ENCODE measurements at places on chromosomes 4 and X. TPM values are rescaled to one million over a fixed set of nuclear protein-coding genes. Genes with fewer than 3 reads are reported as not detected.
A peak's percentile ranks its signal among the peaks of the same experiment; 100 is the strongest.

DNA sequence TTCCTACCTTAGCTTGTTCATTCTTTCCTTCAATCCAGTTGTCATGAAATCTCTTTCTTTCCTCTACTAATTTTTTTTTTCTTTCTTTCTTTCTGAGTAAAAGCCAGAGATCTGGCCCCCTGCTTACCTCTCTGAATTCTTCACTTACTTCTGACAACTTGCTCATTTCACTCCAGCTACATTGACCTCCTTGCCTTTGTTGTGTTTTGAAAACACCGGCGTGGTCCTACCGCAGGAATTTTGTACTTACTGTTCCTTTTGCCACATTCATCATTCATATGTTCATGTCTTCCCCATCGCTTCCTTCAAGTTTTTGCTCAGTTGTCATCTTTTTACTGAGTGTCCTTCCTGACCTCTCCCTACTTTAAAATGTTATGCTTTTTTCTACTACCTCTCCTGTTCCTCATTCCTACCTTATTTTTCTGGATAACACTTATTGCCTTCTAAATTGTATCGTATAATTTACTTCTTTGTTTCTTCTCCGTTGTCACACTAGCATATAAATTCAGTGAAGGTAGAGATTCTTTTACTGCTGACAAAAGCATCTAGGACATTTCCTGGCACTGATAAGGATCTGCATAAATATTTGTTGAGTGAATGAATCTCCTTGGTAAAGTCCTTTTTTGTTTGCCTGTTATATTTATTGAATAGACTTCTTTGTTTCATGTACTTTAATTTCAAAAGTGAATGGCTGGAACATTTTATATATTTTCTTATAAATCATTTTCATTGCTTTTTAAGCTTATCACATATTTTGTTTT, 74.4 kb downstream of the NFKB1 start:
- peaks cover 32% of the 10 kb centered on the region for H3K36me3 ChIP-seq
- peaks cover 17% of the 10 kb centered on the region for H3K4me1 ChIP-seq
- no peak overlapping the region for H3K27ac ChIP-seq
- no peak overlapping the region for H3K4me3 ChIP-seq
- no peaks in the 10 kb centered on the region for H3K27me3 ChIP-seq
- DNase-seq, result no peak

The OTUD6A gene
- total RNA-seq, result not detected

GRCh38 chr4:4727536-4727935, 131.9 kb upstream of the MSX1 start:
- H3K4me1 ChIP-seq, result no peaks in the 10 kb centered on the region
- no peak overlapping the region for H3K4me3 ChIP-seq
- H3K27me3 ChIP-seq, result no peaks in the 10 kb centered on the region
- no peak for DNase-seq
- no peak overlapping the region for H3K27ac ChIP-seq

DNA sequence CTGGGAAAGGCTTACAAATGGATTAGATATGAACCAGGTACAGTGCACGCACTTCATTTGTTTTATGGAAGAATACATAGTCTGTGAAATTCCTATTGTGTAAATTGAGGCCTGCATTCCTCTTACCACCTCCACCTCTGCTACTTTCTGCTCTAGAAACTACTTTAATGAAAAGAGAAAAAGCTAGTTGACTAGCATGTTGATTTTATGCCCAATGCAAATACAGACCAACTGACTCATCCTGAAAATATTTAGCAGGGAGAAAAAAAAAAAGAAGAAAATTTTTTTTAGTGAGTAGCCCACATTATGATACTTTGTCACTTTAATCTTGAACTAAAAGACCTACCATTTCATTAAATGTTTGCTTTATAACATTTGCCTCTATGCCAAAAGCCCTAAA, 41.2 kb downstream of the DCLK2 start:
- H3K4me3 ChIP-seq, result no peak overlapping the region
- no peaks in the 10 kb centered on the region for H3K4me1 ChIP-seq
- peak; percentile 24 for DNase-seq

GRCh38 chr4:81786766-81787165, 315.1 kb upstream of the RASGEF1B start:
- no peaks in the 10 kb centered on the region for H3K27me3 ChIP-seq
- no peak for DNase-seq
- no peak overlapping the region for H3K4me3 ChIP-seq
- H3K27ac ChIP-seq, result no peak overlapping the region
- H3K4me1 ChIP-seq, result peaks cover 7% of the 10 kb centered on the region

DNA sequence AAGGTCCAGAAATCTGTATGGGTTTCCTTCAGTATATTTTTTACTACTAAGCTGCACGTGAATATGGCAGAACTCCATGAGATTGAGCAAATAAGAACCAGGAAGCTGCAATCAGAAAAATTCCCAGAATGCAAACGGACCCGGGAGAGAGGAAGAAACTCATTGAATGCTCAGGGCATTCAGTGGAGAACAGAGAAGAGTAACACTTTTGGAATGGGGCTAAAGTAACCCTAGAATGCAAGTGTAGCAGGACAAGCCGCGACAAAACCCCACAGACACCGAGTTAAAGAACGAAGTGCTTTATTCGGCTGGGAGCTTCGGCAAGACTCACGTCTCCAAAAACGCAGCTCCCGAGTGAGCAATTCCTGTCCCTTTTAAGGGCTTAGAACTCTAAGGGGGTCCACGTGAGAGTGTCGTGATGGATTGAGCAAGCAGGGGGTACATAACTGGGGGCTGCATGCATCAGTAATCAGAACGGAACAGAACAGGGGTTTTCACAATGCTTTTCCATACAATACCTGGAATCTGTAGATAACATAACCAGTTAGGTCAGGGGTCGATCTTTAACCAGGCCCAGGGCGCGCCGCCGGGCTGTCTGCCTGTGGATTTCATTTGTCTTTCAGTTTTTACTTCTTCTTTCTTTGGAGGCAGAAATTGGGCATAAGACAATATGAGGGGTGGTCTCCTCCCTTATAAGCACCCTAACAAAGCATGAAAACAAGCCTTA, 56.4 kb downstream of the RAB28 start:
- H3K4me3 ChIP-seq, result no peak overlapping the region
- no peaks in the 10 kb centered on the region for H3K36me3 ChIP-seq
- no peaks in the 10 kb centered on the region for H3K27me3 ChIP-seq
- no peaks in the 10 kb centered on the region for H3K4me1 ChIP-seq
- no peak overlapping the region for H3K27ac ChIP-seq

The GPR119 gene
- not detected for total RNA-seq

- no peak overlapping the region for H3K27ac ChIP-seq
- no peak for DNase-seq
- H3K4me3 ChIP-seq, result no peak overlapping the region
- no peaks in the 10 kb centered on the region for H3K36me3 ChIP-seq
- no peaks in the 10 kb centered on the region for H3K27me3 ChIP-seq
- H3K4me1 ChIP-seq, result no peaks in the 10 kb centered on the region
Observed at GRCh38 chr4:94909645-94910044, 151.9 kb downstream of the BMPR1B start.

The FGF13 gene
- total RNA-seq, result 24.8 TPM

The LNX1 gene
- 11.6 TPM for total RNA-seq

All from stomach (tissue), 19 donors.